ENCODE measurements at places on chromosomes 7 and 10.

GRCh38 chr7:87513735-87514335 is 38.4 kb upstream of the ABCB4 start:
- DNase-seq = no peak

DNA sequence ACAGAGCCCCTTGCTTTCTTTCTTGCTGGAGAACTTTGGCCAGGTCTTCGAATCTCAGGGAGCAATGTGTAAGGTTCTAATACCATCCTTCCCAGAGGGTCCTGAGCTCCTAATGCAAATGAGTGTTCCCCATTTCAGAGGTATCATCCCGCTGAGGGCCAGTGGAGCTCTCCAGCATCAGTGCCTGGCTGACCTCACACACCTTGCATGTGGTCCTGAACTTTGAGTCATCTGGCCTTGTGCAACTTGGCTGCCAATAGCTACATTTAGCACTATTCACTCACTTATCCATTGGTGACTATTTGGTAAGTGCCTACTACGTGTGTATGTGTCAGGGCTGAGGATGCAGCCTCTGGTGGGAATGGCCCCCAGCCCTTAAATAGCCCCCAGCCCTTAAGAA is 48.4 kb upstream of the HABP2 start:
- no peak for DNase-seq

DNA sequence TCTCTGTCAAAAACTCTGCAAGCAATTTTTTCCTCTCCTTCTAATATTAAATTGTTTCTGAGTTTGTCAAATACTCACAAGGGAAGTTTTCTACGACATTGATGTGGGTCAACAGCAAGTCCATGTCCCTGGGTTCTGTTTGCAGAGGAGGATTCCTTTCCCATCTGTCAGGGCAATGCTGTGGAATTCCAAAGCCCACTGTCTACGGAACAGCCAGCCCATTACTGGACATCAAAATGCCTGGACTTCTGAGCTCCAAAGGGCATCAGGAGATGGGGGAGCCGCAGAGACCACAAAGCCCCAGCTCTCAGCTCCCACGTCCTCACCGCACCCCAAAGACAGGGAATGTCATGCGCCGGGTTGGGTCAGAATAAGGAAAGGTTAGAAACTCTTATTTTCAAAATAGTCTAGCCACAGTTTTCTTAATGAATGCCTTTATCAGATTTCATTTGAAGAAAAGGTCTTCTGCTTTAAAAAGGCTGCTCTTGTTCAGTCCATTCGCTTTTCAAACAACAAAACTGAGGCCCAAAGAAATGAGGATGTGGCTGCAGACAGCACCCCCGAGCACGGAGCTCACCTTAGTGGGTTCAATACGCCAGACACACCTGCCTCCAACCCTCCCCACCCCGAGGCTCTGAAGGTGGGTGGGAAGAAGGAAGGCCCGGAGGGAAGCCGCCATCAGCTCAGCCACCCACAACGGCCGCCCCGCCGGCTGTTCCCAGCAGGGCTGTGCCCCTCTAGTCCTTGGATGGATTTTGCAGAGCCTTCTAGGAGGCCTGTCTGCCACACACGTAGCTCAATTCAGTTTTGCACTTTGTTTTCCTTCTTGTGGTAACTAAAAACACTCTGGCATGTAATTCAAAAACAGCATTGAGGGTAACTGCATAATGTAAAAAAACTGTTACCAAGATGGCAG is 44.7 kb downstream of the PTPRN2 start:
- DNase-seq = no peak

- DNase-seq = no peak
These were observed 87.2 kb upstream of the MKX start for GRCh38 chr10:27832826-27833225.

DNA sequence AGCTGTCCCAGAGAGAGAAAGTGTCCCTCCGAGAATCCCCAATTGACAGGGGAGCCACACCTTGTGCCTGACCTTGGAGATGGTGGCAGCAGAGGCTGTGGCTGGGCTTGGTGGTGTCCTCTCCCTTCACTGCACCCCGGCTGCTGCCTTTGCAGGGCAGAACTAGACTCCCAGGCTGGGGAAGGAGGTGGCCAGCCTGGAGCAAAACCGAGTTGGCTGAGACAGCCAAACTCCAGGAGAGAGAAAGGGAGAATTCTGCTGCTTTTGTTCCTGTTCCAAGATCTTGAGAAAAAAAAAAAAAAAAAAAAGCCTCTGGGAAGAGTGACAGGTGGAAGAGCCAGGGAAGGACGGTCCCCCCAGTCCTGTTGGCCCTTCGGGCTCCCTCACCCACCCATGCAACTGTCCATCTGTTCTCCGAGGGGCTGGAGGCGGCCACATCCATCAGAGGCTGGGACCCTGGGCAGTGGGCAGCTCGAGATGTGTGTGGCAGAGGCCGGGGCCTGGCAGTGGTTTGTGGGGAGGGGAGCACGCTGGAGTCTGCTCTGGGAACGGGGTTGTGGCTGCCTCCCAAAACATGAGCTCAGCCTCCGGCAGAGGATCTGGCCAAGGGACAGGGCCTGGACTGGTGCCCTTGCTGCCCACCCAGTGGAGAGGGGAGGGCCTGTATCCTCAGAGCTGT is 35.5 kb downstream of the CLIP2 start:
- DNase-seq = peak; percentile 30

- DNase-seq = no peak
These were observed 40.8 kb downstream of the CYP2C19 start for GRCh38 chr10:94803307-94803706.

DNA sequence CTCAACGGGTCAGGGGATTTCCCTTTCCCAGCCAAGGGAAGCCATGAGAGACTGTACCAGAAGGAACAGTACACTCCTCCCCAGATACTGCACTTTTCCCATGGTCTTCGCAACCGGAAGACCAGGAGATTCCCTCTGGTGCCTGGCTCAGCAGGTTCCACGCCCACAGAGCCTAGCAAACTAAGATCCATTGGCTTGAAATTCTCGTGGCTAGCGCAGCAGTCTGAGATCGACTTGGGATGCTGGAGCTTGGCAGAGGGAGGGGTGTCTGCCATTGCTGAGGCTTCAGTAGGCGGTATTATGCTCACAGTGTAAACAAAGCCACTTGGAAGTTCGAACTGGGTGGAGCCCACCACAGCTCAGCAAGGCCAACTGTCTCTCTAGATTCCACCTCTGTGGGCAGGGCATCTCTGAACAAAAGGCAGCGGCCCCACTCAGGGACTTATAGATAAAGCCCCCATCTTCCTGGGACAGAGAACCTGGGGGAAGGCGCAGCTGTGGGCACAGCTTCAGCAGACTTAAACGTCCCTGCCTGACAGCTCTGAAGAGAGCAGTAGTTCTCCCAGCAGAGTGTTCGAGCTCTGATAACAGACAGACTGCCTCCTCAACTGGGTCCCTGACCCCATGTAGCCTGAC is 29.6 kb downstream of the SLC16A12 start:
- DNase-seq = no peak

GRCh38 chr10:103660364-103661197 is 167.1 kb downstream of the NEURL1 start:
- DNase-seq = no peak

DNA sequence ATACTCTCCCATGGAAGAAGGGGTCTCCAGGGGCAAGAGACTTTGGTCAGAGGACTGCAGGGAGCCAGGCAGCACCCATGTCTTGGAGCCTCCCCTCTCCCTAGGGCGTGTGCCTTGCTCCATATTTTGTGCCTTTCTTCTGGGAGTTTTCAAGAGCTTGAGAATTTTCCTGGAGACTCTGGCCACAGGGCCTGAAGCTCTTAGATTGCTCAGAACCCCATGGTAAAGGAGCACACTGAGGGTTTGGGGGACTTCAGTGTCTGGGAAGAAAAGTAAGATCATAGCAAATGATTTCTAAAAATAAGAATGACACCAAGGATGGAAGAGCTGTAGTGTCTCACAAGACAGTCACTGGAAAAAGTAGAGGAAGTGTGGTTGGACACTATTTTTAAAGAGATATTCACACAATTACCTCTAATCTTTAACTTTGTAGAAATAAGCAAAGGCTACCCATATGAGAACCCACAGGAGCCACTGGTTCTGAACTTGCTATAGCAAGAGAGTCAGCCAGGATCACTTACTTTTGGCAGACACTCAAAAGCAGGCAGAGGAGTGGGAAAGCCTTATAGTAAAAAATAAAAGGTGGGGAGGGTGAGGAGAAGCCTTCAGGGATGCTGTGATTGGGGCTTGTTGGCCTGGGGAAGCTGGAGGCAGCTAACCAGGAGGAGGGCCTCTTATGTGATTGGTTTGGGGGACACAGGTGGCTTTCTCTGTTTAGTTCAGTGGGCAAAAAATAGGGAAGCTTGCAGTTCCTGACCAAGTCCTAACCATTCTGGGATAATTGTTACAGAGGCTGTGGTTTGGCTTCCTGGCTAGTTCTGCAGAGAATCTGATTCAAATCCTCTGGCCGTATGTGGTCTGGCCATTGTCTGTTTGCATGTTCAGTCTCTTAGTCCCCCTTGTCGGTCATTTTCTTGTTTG is 5.1 kb upstream of the CSGALNACT2 start:
- DNase-seq = no peak

- DNase-seq = no peak
These were observed 46.8 kb upstream of the NFE2L3 start for GRCh38 chr7:26105236-26105635.

GRCh38 chr10:52561322-52561721 is 211.3 kb downstream of the MBL2 start:
- DNase-seq = no peak

All from D341Med (cell line).